ENCODE measurements at places on chromosomes 1 and 21. TPM values are rescaled to one million over a fixed set of nuclear protein-coding genes. Genes with fewer than 3 reads are reported as not detected.
A peak's percentile ranks its signal among the peaks of the same experiment; 100 is the strongest.

TTC39A gene
- 23.6 TPM for total RNA-seq

ANGPTL3 gene
- not detected for total RNA-seq

KCNE2 gene
- total RNA-seq: not detected

THEMIS2 gene
- total RNA-seq: 6.1 TPM

ILDR2 gene
- total RNA-seq: 3.2 TPM

LHX8 gene
- not detected for total RNA-seq

ERICH3 gene
- total RNA-seq: 0.21 TPM

GPR25 gene
- total RNA-seq: not detected

DDAH1 gene
- 9.8 TPM for total RNA-seq

TFAP2E gene
- total RNA-seq: 0.43 TPM

- peak; percentile 90 for DNase-seq
Measured at GRCh38 chr1:222589462-222590302, at the start of gene TAF1A. Gene TAF1A (minus strand): TSS chr1:222589933.

DNA sequence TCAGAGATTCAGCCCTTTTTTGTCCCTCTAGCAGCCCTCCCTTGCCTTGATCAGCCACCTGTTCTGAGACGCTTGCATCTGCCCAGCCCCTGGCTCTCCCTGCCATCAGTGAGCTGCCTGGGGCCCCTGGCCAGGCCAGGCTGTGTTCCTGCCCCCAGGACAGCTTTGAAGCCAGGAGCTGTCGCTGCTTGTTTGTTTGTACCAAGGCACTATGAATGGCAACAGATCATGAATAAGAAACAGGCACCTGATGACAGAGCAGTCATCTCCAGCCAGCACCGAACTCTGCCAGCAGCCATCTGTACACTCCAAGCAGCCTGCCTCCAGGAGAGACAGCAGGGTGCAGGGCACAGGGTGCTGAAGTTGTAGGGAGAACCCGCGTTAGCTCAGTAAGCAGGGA lies 8.1 kb upstream of the VWA5B1 start:
- no peak for DNase-seq

- DNase-seq: no peak
Measured at GRCh38 chr1:243883551-243883950, 33.5 kb upstream of the AKT3 start.

GRCh38 chr1:18527921-18528320 lies 47.2 kb downstream of the KLHDC7A start:
- no peak for DNase-seq

DNA sequence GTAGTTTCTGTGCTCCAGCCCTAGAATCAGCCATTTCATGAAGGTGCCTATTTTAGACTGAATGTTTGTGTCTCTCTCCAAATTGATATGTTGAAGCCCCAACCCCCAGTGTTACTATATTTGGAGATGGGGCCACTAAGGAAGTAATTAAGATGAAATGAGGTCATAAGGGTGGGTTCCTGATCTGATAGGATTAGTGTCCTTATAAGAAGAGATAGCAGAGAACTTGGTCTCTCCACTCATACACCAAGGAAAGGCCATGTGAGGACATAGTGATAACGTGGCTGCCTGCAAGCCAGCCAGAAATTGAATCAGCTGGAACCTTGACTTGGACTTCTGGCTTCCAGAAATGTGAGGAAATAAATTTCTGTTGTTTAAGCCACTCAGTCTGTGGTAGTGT lies 12.3 kb downstream of the RAVER2 start:
- DNase-seq: no peak

DNA sequence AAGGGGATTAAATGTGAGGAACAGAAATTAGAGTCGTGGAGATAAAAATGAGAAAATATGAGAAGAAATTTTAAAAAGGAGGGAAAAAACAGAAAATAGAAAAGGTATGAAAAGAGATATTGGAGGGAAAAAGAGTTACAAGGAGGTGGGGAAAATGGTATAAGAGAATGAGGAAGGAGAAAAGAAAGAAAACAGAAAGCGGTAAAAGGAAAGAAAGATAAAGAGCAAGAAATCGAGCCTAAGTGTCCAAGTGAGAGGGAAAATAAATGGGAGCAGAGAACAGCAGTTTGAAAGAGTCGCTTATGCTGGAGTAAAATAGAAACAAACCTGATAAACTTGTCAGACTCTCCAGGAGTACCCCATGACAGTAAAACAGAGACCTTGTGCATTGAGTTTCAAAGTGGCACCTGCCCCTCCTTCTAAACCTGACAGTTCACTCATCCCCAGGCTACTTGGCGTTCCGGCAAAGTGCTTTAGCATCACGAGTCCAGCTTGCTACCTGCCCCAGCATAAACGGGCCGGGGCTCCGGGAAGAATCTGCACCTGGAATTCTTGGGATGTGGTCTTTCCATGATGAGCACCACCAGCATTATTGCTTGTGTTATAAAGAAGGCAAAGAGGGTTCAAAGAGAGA lies 585 bp downstream of the NEGR1 start:
- DNase-seq: no peak

DNA sequence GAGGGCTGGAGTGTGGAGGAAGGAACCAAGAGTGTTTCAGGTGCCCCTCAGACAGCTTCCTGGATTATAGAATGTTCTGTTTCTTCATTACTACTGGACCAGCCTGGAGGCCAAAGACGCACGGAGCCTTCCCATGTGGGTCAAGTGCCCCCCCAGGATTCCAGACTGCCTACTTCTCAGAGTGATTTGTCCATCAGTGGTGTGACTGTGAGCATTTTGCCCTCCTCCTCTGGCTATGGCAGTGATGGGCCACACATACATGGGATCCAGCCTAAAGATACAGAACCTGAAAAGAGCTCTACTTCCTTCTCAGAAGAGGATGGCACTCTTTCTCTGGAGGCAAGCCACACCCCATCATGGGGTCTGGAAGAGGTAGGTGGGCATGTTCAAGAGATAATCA lies 64.9 kb downstream of the MACF1 start:
- no peak for DNase-seq

GRCh38 chr1:13763222-13763621 lies 63.2 kb downstream of the PRDM2 start:
- DNase-seq: no peak

DNA sequence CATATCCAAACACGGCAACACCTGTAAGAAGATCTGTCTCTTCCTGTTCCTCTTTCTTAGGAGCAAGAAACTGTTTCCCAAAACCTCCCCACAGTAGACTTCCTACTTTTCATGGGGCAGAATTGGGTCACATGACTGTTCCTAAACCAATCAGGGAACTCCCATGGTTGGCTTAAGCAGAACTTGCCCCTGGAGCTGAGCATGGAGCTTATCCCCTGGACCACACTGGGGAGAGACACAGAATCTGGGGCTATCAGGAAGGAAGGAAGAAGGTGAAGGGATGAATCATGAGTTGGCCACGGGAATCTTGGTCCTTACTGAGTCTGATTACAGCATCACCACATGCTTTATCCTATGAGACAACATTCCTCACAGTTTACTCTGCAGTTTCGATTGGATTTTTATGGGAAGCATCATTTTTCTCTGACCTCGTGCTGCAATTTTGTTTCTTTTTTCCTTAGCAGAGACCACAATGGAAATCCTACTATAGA lies 81.8 kb downstream of the CDC7 start:
- no peak for DNase-seq

GRCh38 chr1:108107658-108108057 lies 92.5 kb downstream of the SLC25A24 start:
- no peak for DNase-seq

GRCh38 chr1:229231754-229232119 lies 39.2 kb upstream of the RAB4A start:
- no peak for DNase-seq

DNA sequence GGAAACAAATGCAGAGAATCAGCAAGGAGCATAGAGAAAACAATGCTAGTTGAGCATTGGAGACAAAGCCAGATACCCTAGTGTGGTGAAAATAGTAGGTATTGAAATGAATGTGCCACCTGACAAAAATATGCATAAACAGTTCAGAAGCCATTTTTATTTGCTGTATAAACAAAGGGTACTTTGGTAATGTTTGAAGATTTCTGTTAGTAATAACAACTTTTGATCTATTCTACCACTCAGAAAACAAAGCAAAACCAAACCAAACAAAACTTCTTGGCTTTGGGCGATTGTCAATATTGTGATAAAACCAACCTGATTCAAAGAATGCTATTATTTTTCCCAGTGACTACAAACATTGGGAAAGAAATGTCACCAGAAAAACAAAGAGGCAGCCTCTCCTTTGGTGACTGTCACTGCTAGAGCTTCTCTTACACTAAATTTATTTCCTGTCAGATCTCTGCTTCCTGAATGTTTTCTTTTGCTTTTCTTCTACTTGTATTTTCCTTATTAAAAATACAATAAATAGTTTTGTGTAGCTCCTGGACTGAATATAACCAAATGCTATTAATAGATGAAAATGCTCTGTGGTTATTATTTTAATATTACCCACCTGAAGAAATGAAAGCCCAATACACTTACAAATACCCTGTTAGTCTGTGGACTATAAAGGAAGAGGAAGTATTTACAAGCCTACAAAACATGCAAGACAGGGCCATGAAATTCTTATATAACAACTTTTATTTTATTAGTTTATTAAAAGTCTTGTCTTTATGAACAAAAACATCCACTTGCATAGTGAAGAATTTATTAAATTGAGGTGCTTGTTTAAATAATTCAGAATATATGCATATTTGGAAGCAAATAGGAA lies 5.7 kb downstream of the ATP6V1G3 start:
- DNase-seq: no peak

- DNase-seq: no peak
Measured at GRCh38 chr1:197736685-197737084, 38.6 kb downstream of the DENND1B start.

DNA sequence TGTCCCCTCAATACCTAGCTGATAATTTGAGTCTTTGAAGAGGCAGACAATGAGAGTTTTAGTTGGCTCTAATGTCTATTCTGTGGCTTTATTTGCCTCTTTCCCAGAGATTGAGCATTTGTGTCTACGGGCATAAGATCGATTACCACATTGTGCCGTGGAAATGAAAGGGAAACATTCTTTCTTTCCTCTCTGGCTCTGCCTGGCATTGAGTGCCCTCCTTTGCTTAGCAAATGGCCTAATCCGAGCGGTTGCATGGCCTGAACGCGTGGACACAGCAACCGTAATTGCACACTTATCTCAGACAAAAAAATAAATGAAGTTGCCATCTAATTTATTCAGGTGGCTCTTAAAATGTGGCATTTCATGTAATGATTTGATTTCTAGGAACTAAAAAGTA lies 247.9 kb downstream of the ADGRL2 start:
- DNase-seq: no peak

DNA sequence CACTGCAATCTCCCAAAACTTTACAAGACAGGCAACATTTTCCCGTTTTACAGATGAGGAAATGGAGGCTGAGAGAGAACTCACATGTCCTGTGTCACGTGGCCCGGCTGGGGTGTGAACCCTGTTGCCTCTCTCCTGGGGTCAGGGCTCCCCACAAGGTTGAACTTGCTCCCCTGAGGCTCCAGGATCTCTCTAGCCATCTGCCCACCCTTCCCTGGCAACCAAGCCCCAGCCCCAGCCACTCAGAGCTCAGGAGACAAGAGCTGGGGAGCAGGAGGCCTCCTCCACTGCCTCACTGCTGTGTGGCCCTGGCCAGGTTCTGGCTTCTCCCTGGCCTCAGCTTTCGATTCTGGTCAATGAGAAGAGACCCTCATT lies 11.8 kb downstream of the LAPTM5 start:
- DNase-seq: no peak

DNA sequence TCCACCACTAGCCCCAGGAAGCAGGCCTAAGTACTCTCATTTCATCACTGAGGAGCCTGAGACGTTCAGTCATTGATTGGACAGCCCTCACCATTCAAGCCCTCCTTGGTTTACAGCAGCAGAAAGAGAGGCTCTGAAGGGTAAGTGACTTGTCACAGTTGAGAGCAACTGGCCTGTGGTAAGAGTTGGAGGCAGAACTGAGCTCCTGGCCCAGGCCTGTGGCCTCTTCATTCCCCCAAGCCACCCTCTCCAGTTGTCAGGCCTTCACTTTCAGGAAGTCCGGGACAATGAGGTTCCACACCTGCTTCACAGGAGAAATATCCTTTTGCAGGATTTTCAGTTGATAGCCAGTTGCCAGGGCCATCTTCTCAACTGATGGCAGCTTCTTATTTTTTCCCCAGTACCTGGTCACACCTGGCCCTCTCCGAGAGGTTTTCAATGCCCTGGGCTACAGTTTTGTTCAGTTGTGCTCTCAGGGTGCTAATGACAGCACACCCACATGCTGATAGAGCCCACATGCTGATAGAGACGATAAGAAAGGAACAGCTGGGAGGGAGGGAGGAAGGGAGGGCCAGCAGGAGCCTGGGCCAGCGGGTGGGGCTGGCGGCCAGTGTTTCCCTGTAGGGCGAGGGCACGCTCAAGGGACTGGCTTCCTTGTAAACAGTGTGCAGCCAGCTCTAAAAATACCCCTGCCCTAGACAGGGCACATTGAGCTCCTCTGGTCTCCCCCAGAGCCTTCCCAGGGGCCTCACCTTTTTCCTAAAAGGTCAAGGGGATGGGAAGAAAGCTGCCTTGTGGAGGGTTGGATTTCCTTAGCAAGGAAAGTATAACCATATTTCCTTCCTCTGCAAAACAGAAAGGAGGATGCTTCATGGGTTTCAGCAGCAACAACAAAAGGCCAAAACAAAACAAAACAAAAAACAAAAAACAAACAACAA lies 112.7 kb upstream of the JUN start:
- DNase-seq: peak; percentile 82

GRCh38 chr1:6082430-6082971 lies 36.8 kb downstream of the KCNAB2 start:
- DNase-seq: no peak

- no peak for DNase-seq
Measured at GRCh38 chr1:224042557-224043118, 71.3 kb upstream of the FBXO28 start.

DNA sequence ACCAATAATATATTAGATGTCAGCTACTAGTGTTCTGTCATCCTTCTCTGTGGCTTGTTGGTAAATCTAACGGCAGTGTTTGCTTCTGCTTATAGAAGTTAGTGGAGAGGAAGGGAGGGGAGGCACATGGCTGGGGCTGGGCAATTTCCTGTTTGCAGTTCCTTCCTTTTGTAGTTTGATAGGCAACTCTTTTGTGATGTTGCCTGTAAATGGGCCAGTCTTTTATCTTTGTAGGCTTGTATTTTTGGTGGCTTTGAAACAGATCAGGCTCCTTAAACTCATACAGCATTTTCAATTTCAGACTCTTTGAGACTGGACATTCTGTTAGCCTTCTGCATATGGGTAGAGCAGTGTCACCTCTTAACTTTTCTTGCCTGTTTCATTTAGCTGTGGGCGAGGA lies 48.1 kb downstream of the CDC14A start:
- DNase-seq: peak; percentile 57

DNA sequence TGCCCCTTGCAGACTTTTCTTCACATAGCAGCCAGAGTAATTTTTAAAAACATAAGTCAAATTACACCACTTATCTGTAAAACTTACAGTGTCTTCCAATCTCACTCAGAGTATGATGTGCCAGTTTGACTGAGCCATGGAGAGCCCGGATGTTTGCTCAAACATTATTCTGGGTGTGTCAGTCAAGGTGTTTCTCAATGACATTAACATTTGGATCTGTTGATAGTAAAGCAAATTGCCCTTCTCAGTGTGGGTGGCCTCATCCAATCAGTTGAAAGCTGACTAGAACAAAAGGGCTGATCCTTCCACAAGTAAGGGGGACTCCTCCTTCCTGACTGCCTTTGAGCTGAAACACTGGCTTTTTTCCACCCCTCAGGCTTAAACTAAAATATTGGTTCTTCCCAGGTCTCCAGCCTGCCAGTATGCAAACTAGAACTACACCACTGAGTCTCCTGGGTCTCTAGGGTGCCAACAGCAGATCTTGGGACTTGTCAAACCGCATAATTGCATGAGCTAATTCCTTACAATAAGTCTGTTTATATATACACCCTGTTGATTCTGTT lies 157.9 kb upstream of the CTTNBP2NL start:
- no peak for DNase-seq
